ENCODE measurements at places on chromosomes 11 and 22. TPM values are rescaled to one million over a fixed set of nuclear protein-coding genes. Genes with fewer than 3 reads are reported as not detected.

The VSIG2 gene
- total RNA-seq, result 0.63 TPM

The FLRT1 gene
- not detected for total RNA-seq

The ACTN3 gene
- total RNA-seq, result 0.14 TPM

The CARD16 gene
- total RNA-seq, result 0.85 TPM

The SAA1 gene
- total RNA-seq, result 11.6 TPM

The RABL2B gene
- total RNA-seq, result 12.6 TPM

The RIN1 gene
- 67.9 TPM for total RNA-seq

The GLYAT gene
- not detected for total RNA-seq

The PLAAT5 gene
- total RNA-seq, result not detected

The RTN4R gene
- 7.0 TPM for total RNA-seq

The THY1 gene
- total RNA-seq, result 9.2 TPM

The IGLL1 gene
- total RNA-seq, result not detected

The CD59 gene
- total RNA-seq, result 355 TPM

The OR6X1 gene
- not detected for total RNA-seq

The TNNT3 gene
- total RNA-seq, result 0.98 TPM

The MB gene
- not detected for total RNA-seq

The TREH gene
- total RNA-seq, result not detected

The C11orf91 gene
- not detected for total RNA-seq

The JAM3 gene
- total RNA-seq, result 2.7 TPM

The MMP12 gene
- not detected for total RNA-seq

The AMOTL1 gene
- total RNA-seq, result 92.2 TPM

The MAPK8IP1 gene
- 5.4 TPM for total RNA-seq

The ANO1 gene
- total RNA-seq, result 15.3 TPM

The GAL3ST3 gene
- 0.28 TPM for total RNA-seq

The SLC5A4 gene
- total RNA-seq, result not detected

The TPBGL gene
- total RNA-seq, result not detected

The RIC3 gene
- total RNA-seq, result 0.14 TPM

The HYOU1 gene
- total RNA-seq, result 112 TPM

The OR5P2 gene
- not detected for total RNA-seq

The RAB38 gene
- 86.4 TPM for total RNA-seq

The SYT12 gene
- total RNA-seq, result 9.0 TPM

The PRRG4 gene
- total RNA-seq, result 25.5 TPM

The MS4A6E gene
- not detected for total RNA-seq

The FREY1 gene
- 0.21 TPM for total RNA-seq

The PACSIN3 gene
- total RNA-seq, result 85.1 TPM

The NLRP14 gene
- total RNA-seq, result 0.07 TPM

The OR9Q2 gene
- not detected for total RNA-seq
